ENCODE measurements at places on chromosomes 16 and 17. TPM values are rescaled to one million over a fixed set of nuclear protein-coding genes. Genes with fewer than 3 reads are reported as not detected.

GRCh38 chr17:19565817-19566575 is 32.3 kb downstream of the SLC47A1 start:
- peaks cover 2% of the 10 kb centered on the region for H3K27me3 ChIP-seq
- peaks cover 5% of the 10 kb centered on the region for H3K4me1 ChIP-seq
- H3K27ac ChIP-seq: no peak overlapping the region
- no peak overlapping the region for H3K4me3 ChIP-seq

- H3K4me1 ChIP-seq: no peaks in the 10 kb centered on the region
- DNase-seq: no peak
- H3K27ac ChIP-seq: no peak overlapping the region
- H3K4me3 ChIP-seq: no peak overlapping the region
Observed at GRCh38 chr16:51067352-51067751, 83.7 kb downstream of the SALL1 start.

- H3K36me3 ChIP-seq: no peaks in the 10 kb centered on the region
- H3K27me3 ChIP-seq: peaks cover 9% of the 10 kb centered on the region
- no peak overlapping the region for H3K4me3 ChIP-seq
- no peak for DNase-seq
- H3K4me1 ChIP-seq: no peaks in the 10 kb centered on the region
Observed at GRCh38 chr17:34598161-34598776, 18.9 kb downstream of the TMEM132E start.

- peaks cover 3% of the 10 kb centered on the region for H3K27me3 ChIP-seq
- no peak for DNase-seq
- peaks cover 7% of the 10 kb centered on the region for H3K4me1 ChIP-seq
- no peaks in the 10 kb centered on the region for H3K36me3 ChIP-seq
- H3K4me3 ChIP-seq: no peak overlapping the region
Observed at GRCh38 chr17:37450112-37450511, 39.6 kb upstream of the DUSP14 start.

- no peaks in the 10 kb centered on the region for H3K4me1 ChIP-seq
- no peaks in the 10 kb centered on the region for H3K36me3 ChIP-seq
- H3K27me3 ChIP-seq: peaks cover 2% of the 10 kb centered on the region
- H3K4me3 ChIP-seq: no peak overlapping the region
Observed at GRCh38 chr16:17668386-17668785, 197.6 kb upstream of the XYLT1 start.

GRCh38 chr16:30657866-30658730 is at the start of gene FBRS:
FBRS (plus strand) TSS chr16:30658431; CDS start chr16:30659519, 1,088 bp downstream.
- H3K4me3 ChIP-seq: peak within 1 kb of the TSS; percentile 98
- peaks cover 23% of the 10 kb centered on the region for H3K4me1 ChIP-seq
- peaks cover 18% of the 10 kb centered on the region for H3K27me3 ChIP-seq
- peak within 1 kb of the TSS; percentile 99 for H3K27ac ChIP-seq
- peak; percentile 98 for DNase-seq
- peaks cover 32% of the 10 kb centered on the region for H3K36me3 ChIP-seq

DNA sequence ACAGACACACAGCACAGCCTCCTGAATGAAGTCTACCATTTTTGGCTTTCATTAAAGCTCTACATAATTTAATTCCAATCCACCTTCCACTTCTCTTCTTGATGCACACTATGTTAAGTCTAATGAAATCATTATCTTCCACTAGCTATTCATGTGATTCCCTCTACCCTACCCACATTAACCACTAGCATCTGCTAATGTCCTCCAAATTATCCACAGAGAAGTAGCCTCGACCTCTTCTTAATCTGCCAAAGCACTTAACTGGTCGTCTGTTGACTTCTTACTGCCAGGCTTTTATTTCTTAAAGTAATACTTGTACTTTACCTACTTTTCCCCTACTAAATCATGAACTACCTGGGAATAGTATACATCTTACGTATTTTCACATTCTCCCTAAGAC is 91.8 kb downstream of the NCOR1 start:
- no peaks in the 10 kb centered on the region for H3K27me3 ChIP-seq
- no peak overlapping the region for H3K4me3 ChIP-seq
- H3K27ac ChIP-seq: no peak overlapping the region
- H3K36me3 ChIP-seq: peaks cover 21% of the 10 kb centered on the region
- DNase-seq: no peak

DNA sequence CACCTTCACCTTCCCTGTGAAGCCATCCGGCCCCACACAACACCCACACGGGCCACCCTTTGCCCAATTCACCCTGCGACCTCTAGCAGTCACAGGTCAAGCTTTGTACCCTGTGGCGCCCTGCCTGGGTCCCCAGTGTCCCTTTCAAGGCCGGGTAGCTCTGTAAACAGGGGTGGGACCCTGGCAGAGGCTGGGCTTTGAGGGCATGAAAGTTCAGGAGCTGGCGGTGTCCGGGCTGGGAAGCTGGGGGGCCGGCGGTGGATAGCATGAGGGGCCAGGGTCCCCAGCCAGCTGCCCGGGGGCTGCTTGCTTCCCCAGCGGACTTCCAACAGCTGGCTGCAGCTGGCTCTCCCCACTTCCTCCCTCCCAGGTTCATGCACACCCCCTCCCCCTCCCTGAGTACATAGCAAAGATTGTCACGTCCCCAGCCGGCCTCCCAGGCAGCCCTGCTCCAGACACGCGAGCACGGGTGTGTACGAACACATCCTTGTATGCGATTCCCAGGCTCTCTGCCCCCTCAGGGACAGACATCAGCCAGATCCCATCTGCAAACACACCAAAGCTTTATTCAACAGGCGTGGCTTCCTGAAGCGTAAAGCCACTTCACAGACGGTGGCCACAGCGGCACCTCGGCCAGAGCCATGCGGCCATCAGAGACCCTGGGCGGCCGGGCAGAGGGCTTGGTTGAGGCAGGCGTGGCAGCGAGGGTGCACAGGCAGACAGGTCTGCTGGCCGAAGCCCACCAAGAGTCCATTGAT is 8.2 kb downstream of the NTHL1 start:
- H3K27ac ChIP-seq: no peak overlapping the region
- peaks cover 2% of the 10 kb centered on the region for H3K4me1 ChIP-seq
- DNase-seq: no peak
- no peak overlapping the region for H3K4me3 ChIP-seq

- no peak for DNase-seq
- peaks cover 3% of the 10 kb centered on the region for H3K36me3 ChIP-seq
- peaks cover 25% of the 10 kb centered on the region for H3K4me1 ChIP-seq
- no peak overlapping the region for H3K4me3 ChIP-seq
Observed at GRCh38 chr17:7552621-7553051, 3.8 kb downstream of the TNFSF12 start.

GRCh38 chr17:60599220-60599619 is 773 bp upstream of the PPM1D start:
- peaks cover 17% of the 10 kb centered on the region for H3K4me1 ChIP-seq
- peak overlapping the region; percentile 90 for H3K27ac ChIP-seq
- H3K36me3 ChIP-seq: peaks cover 4% of the 10 kb centered on the region
- DNase-seq: no peak
- H3K27me3 ChIP-seq: peaks cover 1% of the 10 kb centered on the region

DNA sequence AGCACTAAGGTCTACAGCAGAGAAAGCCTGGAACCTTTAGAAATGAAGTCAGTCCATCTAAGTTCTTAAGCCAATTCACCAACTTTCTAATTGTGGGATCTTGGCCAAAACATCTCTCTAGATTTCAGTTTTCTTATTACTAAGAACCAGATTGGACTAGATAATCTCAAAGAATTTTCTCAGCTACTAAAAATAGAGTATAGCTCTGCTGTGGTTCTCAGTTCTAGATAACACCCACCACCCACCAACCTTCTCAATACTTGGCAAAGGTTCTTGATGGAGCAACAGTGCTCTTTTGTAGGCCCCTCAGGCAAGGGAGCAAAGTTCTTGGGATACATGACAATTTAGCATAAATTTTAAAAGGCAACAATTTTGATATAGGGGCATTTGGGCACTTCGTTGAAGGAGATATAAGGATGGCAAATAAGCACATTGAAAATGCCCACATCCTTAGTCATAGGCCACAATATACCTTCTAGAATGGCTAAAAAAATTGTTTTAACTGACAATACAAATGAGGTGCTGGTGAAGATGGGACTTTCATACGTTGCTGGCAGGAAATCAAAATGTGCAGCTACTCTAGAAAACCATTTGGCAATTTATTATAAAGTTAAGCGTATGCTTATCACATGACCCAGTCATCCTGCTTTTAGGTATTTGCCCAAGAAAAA is 74.4 kb upstream of the TMEM132E start:
- peaks cover 2% of the 10 kb centered on the region for H3K27me3 ChIP-seq
- no peak for DNase-seq
- no peaks in the 10 kb centered on the region for H3K36me3 ChIP-seq
- no peak overlapping the region for H3K27ac ChIP-seq

- no peak for DNase-seq
- no peaks in the 10 kb centered on the region for H3K27me3 ChIP-seq
- H3K36me3 ChIP-seq: no peaks in the 10 kb centered on the region
- peaks cover 15% of the 10 kb centered on the region for H3K4me1 ChIP-seq
- no peak overlapping the region for H3K4me3 ChIP-seq
Observed at GRCh38 chr17:65374966-65375365, 186.5 kb downstream of the AXIN2 start.

DNA sequence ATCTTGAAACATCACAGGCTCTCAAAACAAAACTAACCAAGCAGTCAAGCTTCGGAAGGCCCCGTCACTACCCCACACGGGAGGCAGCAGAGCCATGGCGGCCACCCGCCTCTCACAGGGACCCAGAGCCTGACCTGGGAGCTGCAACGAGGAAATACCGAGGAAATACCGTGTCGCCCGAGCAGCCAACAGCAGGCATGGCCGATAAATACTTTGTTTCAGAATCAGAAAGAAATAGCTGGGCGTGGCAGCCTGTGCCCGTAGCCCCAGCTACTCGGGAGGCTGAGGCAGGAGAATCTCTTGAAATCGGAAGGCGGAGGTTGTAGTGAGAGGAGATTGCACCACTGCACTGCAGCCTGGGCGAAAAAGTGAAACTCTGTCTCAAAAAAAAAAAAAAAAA is 6.9 kb downstream of the LMF1 start:
- peaks cover 24% of the 10 kb centered on the region for H3K36me3 ChIP-seq
- H3K27me3 ChIP-seq: peaks cover 11% of the 10 kb centered on the region
- H3K27ac ChIP-seq: no peak overlapping the region
- H3K4me1 ChIP-seq: peaks cover 9% of the 10 kb centered on the region
- no peak overlapping the region for H3K4me3 ChIP-seq
- DNase-seq: no peak

The WDR81 gene
- 20.0 TPM for total RNA-seq

The LYRM9 gene
- total RNA-seq: 8.3 TPM

The TVP23A gene
- 7.8 TPM for total RNA-seq

The NOXO1 gene
- total RNA-seq: 0.23 TPM

The PIRT gene
- not detected for total RNA-seq

The LLGL2 gene
- 34.4 TPM for total RNA-seq

The GGA2 gene
- total RNA-seq: 65.1 TPM

The CACNG5 gene
- total RNA-seq: not detected

The PITPNC1 gene
- 39.7 TPM for total RNA-seq

Measured in endothelial cell (in vitro differentiated cells).